ENCODE measurements at places on chromosomes 12 and 14.

- no peak for DNase-seq
Measured at GRCh38 chr14:42002141-42002540, 395.5 kb downstream of the LRFN5 start.

GRCh38 chr12:131637986-131638385 is 72.9 kb upstream of the SFSWAP start:
- DNase-seq: no peak

GRCh38 chr14:96299441-96299840 is 43.4 kb downstream of the BDKRB1 start:
- DNase-seq: no peak

DNA sequence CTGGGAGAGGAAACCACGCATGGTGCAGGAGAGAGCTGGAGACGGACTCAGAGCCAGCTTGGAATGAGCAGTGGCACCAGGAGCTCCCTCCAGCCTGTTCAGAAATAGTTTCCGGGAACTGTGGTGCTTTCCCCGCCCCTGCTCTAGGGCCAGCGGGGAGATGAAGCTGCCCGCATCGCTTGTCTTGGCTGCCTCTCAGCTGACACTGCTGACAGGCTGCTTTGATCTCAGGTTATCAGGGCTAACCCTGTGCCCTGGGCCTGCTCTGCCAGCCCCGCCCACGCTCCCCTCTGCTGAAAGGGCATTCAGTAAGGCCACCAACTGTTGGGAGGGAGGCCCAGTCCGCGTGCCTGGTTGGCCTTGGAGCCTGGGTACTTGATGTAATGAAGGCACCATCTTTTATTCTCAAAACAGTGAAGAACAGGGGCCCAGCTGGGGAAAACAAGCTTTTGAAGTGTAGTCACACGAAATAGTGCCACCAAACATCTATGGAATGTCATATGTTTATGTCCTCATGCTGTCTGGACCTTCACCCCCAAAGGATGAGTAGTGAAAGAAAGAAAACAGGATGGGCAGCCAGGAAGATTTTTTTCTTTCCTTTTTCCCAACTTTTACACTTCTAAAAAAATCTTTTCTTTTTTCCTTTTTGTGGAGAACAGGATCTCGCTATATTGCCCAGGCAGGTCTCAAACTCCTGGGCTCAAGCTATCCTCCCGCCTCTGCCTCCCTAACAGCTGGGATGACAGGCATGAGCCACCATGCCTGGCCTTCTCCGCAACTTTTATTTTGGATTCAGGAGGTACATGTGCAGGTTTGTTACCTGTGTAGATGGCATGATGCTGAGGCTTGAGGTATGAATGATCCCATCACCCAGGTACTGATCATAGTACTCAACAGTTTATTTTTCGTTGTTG is 115.9 kb upstream of the TBX3 start:
- DNase-seq: no peak

GRCh38 chr14:94659256-94659655 is 47.1 kb downstream of the SERPINA3 start:
- no peak for DNase-seq

GRCh38 chr14:30864934-30865333 is 9.4 kb upstream of the COCH start:
- DNase-seq: no peak

DNA sequence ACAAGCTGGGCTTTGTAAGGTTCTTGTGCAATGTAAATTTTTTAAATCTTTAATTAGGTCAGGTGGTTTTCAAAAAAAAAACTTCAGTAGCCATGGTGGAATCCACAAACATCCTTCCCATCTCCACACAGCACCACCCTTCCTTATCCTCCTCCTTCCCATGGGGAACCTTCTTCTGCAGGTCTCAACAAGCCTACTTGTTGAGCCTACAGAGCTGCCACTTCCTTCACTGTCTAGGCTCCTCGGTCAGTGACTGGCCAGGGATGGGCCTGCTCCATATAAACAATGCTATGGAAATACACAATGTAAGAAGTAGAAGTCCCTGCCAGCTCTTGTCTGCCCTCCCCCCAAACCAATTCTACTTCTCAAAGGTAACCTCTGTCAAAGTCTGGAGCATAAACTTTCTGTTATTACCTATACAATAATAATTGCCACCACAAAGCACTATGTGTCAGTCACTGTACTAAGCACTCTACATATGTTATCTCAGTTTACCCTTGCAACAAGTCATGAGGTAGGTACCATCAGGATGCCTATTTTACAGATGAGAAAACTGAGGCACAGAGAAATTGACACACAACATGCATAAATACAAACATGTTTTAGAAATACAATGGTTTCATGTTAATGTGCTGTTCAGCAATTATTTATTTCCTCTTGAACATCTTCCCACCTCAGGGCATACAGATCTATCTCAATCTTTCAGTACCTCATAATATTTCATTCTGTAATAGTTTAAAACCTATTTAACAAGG is 17.4 kb downstream of the LIMA1 start:
- no peak for DNase-seq

GRCh38 chr14:92549105-92549858 is 35.7 kb downstream of the RIN3 start:
- no peak for DNase-seq

DNA sequence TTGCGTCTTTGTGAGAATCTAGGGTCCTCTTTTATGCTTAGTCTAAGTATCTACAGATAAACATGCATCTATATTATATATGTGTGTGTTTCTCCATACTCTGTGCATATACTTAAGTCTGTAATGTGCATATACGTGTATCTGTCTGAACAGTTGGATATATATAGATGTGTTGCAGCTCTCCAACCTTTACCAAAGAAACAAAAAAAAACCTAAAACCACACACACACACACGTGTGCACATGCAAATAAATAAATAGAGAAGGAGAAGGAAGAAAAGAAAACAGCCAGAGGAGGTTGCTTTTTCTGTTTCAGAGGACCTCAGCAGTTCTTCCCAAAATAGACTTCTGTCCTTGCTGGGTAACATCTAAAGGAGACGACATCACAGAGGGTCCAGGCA is 244.9 kb downstream of the CACNA1C start:
- no peak for DNase-seq

- DNase-seq: no peak
Measured at GRCh38 chr12:53056296-53056695, 6.4 kb downstream of the TNS2 start.

DNA sequence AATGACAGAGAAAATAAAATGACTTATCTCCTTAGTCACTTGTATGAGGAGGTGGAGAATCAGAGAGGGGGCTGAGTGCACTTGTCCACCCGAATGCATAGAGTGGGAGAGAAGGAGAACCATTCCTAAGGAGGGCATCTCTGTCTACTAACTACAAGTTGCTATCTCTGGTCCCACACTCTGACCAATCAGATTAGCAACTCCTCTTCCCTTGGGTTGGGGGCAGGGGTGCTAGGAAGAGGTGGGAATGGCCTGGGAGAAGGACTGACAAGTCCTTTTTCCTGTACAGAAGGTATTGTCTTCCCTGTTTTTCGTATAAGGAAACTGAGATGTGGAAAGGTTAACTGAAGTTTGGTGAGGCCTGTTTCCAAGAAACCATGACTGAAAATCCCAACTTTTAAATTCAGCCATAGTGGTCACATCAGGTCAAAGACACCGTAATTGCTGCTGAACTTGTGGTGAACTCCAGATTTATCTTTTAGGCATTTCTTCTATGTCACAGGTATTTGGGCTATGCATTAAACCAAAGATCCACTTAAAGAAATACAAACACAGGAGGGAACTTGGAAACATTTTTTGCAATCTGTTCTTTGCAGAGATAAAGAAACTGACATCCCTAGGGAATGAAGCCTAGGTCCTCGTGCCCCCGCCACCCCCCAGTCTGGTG is 207.8 kb downstream of the CRADD start:
- no peak for DNase-seq

- DNase-seq: no peak
Measured at GRCh38 chr12:110246636-110247339, 34.3 kb upstream of the ATP2A2 start.

GRCh38 chr12:114166362-114166761 is 200.2 kb upstream of the RBM19 start:
- no peak for DNase-seq

GRCh38 chr12:29889737-29890136 is 106.0 kb upstream of the TMTC1 start:
- no peak for DNase-seq

DNA sequence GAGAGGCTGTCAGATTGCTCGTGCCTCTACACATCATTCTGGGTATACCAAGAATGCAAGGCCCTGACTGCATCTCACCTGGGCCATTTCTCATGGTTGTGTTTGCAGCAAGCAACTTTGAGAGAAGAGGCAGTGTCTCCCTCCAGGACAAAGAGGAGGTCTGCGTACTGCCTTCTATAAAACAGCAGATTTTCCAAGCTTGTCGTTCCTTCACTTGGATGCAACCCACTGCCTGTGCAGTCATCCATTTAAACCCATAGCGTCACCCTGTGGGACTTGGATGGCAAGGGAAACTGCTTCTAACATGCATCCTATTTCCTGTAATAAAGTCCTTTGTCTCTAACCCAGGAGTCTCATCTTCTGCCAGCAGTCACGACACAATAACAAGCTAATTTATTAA is 1.3 kb downstream of the POMT2 start:
- no peak for DNase-seq

GRCh38 chr12:124007826-124008570 is 35.0 kb downstream of the ZNF664 start:
- no peak for DNase-seq

- no peak for DNase-seq
Measured at GRCh38 chr14:50039734-50040400, 76.5 kb downstream of the VCPKMT start.

- no peak for DNase-seq
Measured at GRCh38 chr14:100733152-100733850, 6.6 kb downstream of the DLK1 start.

- no peak for DNase-seq
Measured at GRCh38 chr12:84738481-84738972, 174.1 kb downstream of the SLC6A15 start.

DNA sequence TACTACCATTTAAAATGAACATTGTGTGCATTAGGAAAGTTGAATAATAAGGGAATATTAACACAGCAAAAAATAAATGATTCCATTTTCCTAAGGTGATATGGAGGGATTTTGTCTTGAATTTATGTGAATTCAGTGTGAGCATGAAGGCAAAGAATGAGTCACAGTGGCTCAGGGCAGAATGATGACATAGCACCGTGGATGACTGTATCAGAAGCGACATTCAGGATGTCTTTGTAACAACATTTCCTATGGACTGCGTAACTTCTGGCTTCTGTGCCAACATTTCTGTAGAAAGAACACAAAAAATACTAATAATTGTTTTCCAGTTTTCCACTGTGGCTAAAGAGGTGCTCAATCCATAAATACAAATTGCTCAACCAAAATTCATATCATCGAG is 54.6 kb downstream of the TTC8 start:
- no peak for DNase-seq

- DNase-seq: no peak
Measured at GRCh38 chr14:104753528-104754212, 723 bp downstream of the SIVA1 start.

DNA sequence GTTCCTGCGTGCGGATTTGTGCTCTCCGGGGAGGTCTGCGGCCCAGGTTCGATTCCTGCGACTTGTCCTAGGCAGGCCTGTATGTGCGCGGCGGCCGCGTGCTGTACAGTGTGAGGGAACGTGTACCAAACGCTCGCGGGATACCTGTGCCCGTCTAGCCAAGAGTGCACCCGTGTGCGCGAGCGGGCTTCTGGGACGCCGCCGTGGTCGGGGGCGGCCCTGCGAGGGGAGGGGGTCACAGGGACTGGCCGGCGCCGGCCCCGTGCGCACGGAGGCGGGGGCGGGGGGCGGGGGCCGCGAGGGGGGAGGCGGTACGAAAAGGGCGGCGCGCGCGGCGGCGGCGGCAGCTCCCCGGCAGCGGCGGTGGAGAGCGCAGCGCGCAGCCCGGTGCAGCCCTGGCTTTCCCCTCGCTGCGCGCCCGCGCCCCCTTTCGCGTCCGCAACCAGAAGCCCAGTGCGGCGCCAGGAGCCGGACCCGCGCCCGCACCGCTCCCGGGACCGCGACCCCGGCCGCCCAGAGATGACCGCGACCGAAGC is at the start of gene DLK1:
Gene DLK1, plus strand, starts transcription at position 343 of the 536 bp plus-strand sequence. Its CDS starts 177 bp downstream, at position 520.
- DNase-seq: no peak

GRCh38 chr12:49519574-49519936 is 19.3 kb upstream of the KCNH3 start:
- no peak for DNase-seq

DNA sequence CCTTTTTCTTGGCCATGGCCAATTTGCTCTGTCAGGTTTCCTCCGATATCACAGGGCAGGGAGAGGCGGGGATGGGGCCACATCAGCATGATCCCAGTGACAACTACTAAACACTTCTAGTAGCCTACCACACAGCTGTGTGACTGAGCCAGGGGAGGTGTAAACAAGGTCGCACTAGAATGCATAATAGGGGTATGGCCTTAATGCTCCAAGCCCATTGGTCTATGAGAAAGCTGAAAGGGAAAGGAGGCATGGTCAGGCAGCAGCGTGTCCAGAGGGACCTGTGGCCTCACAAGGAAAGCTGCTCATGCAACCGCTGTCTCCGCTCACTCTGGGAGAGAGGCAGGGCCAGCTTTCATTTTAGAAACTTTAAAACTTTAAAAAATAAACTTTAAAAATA is 27.5 kb upstream of the ACTR6 start:
- no peak for DNase-seq

GRCh38 chr12:4118601-4119156 is 154.9 kb upstream of the CCND2 start:
- no peak for DNase-seq

GRCh38 chr14:30681752-30682355 is 59.7 kb downstream of the SCFD1 start:
- no peak for DNase-seq

GRCh38 chr12:6978188-6978587 is 7.5 kb downstream of the EMG1 start:
- DNase-seq: no peak

DNA sequence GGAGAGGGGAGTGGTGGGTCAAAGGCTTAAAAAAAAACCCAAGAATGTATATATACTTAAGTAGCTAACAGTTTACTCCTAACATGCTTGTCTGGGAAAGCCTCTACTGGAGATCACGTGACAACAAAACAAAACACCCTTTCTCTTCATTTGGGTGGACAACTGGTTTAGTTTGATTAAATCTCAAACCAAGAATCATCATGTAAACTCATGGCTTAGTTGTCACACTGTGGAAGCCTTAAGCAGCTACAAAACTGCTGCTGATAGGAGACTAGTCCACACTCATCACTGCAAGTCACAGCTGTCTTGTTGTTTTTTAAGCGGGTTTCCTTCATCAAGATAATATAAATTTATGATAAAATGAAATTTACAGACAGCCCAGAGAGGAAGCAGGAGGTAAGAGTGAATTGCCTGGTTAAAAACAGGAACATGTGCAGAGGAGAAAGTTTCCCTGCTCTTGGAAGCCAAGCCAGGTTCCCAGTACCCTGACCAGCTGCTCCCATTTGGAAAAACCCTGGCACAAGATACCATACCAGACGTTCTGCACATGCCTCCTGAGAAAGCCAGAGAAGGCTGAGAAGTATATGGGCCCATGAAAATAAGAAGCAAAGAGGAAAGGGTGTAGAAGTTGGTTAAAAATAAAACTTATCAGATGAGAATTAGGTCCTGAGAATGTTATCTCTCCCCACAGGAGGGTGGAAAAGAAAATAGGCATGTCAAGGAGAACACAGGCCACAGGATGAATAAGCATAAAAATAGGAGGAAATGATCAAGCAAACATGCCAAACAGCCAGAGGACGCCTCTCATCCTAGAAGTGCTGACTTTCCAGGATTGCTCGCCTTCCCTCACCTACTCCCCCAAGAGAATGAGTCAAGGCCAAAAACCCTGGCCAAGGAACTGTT is 34.0 kb downstream of the EGLN3 start:
- no peak for DNase-seq

Data from NCI-H2081 treated with DMSO at 0.1 percent for 48 hours (cell line).